ENCODE measurements at places on chromosomes 11 and 22.
A peak's percentile ranks its signal among the peaks of the same experiment; 100 is the strongest.

GRCh38 chr22:46922037-46922436, 159.6 kb downstream of the TBC1D22A start:
- no peak overlapping the region for H3K4me3 ChIP-seq
- H3K36me3 ChIP-seq, result peaks cover 39% of the 10 kb centered on the region
- no peak overlapping the region for H3K27ac ChIP-seq
- H3K4me1 ChIP-seq, result no peaks in the 10 kb centered on the region
- no peak for DNase-seq

DNA sequence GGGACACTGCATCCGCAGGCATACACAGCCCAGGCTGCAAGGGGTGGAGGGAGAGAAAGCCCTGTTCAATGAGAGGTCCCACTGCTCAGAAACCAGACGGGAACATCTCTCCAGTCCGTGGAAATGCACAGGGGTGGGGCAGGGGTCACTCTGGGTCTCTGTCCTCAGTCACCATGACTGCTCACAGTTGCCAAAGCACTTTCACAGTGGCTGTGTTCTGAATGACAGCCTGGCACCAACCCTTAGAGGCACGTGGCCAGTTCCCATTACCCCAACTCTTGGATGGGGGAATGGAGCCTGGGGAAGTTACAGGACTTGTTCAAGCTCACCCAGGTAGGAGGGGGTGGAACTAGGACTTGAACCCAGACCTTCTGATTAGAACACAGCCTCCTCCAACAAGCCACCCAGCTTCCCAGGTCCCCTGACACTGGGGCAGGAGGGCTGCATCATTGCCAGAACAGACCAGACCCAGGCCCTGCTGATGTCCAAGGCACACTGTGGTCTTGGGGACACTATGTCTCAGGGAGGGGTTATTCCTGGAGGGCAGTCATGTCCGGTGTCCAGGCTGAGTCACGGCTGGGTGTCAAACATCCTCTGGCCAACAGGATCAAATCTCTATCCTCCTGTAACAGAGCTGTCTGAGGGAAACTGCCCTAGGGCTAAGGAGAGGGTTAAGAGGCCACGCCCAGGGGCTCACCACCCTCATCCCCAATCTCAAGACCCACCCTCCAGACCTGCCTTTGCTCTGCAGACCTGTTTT, 8.2 kb downstream of the ZNF70 start:
- no peak overlapping the region for H3K27ac ChIP-seq
- no peaks in the 10 kb centered on the region for H3K4me1 ChIP-seq
- no peaks in the 10 kb centered on the region for H3K27me3 ChIP-seq
- peaks cover 17% of the 10 kb centered on the region for H3K36me3 ChIP-seq
- DNase-seq, result no peak

- H3K4me1 ChIP-seq, result no peaks in the 10 kb centered on the region
- no peaks in the 10 kb centered on the region for H3K27me3 ChIP-seq
- H3K4me3 ChIP-seq, result no peak overlapping the region
- DNase-seq, result no peak
- no peak overlapping the region for H3K27ac ChIP-seq
Observed at GRCh38 chr11:65069217-65069616, 10.9 kb upstream of the NAALADL1 start.

GRCh38 chr11:111310723-111311122, 12.4 kb downstream of the POU2AF3 start:
- H3K27ac ChIP-seq, result no peak overlapping the region
- peaks cover 24% of the 10 kb centered on the region for H3K27me3 ChIP-seq
- peaks cover 2% of the 10 kb centered on the region for H3K36me3 ChIP-seq
- no peak overlapping the region for H3K4me3 ChIP-seq

- H3K4me1 ChIP-seq, result peaks cover 30% of the 10 kb centered on the region
- peaks cover 27% of the 10 kb centered on the region for H3K36me3 ChIP-seq
- H3K4me3 ChIP-seq, result no peak overlapping the region
- DNase-seq, result peak; percentile 80
Observed at GRCh38 chr11:57527056-57527631, 3.4 kb downstream of the TIMM10 start.

GRCh38 chr11:86152006-86152862, 83.3 kb upstream of the PICALM start:
- no peak overlapping the region for H3K27ac ChIP-seq
- peaks cover 20% of the 10 kb centered on the region for H3K4me1 ChIP-seq
- H3K27me3 ChIP-seq, result peaks cover 2% of the 10 kb centered on the region
- H3K4me3 ChIP-seq, result no peak overlapping the region

DNA sequence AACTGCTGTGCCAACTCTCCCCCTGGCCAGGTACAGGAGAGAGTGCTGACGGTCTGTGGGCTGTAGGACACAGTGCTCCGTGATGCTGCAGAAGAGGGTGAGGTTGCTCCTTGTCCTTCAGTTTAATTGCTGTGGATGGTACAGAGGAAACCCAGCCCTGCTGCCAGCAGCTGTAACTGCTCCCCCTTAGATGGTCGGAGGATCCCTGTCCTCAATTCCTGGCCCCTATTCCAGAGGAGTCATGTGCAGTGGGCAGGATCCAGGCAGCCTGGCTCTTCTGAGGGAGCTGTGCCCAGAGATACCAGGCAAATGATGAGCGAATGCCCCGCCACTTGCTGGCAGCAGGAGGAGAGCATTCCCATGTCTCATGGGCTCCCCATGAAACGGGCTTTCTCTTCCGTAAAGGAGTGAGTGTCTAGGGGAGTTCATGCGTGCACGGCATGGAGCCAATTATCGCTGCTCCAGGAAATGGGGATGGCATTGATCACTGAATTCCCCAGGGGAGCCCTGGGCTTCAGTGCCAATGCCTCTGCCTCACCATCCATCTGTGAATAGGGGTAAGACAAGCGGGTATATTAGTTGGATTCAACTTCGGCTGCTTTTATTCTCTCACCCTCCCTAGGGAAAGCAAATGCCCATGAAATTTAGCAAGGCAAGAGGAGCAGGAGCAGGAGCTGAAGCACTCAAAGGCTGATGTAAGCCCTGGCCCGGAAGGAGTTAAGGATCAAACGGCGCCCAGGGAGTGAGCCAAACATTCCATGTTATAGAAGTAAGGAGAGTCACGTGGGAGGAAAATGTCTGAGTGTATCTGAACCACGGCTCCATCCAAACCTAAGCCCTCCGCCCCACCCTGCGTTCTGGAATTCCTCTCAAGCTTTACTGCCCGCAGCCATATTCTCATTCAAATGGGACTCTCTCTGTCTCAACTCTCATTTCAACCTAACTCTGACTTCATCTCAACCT, 51.0 kb upstream of the CSNK2A3 start:
- no peaks in the 10 kb centered on the region for H3K36me3 ChIP-seq
- no peak overlapping the region for H3K27ac ChIP-seq
- DNase-seq, result no peak
- H3K4me3 ChIP-seq, result no peak overlapping the region
- no peaks in the 10 kb centered on the region for H3K4me1 ChIP-seq

GRCh38 chr11:106681435-106681834, 336.8 kb downstream of the GUCY1A2 start:
- no peaks in the 10 kb centered on the region for H3K27me3 ChIP-seq
- no peaks in the 10 kb centered on the region for H3K36me3 ChIP-seq
- DNase-seq, result no peak
- H3K4me1 ChIP-seq, result no peaks in the 10 kb centered on the region

GRCh38 chr22:36726007-36726380, 22.4 kb upstream of the CACNG2 start:
- H3K4me1 ChIP-seq, result no peaks in the 10 kb centered on the region
- DNase-seq, result no peak
- H3K27ac ChIP-seq, result no peak overlapping the region
- no peak overlapping the region for H3K4me3 ChIP-seq
- H3K36me3 ChIP-seq, result no peaks in the 10 kb centered on the region

GRCh38 chr22:32720924-32721323, 80.6 kb upstream of the TIMP3 start:
- no peak overlapping the region for H3K4me3 ChIP-seq
- H3K4me1 ChIP-seq, result peaks cover 28% of the 10 kb centered on the region
- no peak for DNase-seq
- peaks cover 8% of the 10 kb centered on the region for H3K27me3 ChIP-seq

DNA sequence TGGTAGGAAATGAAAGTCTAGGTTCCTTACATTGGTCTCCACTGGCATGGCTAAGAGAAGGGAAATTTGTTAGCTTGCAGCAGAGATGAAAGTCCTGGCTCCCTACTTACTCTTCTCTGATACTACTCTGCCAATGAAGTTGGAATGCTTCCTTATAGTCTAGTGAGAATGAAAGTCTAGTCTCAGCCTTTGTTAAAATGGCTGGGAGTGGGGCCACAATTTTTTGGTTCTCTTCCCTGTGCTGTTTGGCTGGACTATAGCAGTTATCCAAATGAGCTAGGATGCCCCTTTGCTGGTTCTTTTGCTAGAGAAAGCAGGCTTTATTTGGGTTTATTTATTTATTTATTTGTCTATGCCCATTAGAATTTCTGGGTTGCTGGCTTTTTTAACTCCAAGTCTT, 414.3 kb downstream of the AASDHPPT start:
- H3K36me3 ChIP-seq, result no peaks in the 10 kb centered on the region
- DNase-seq, result no peak
- H3K27ac ChIP-seq, result no peak overlapping the region
- no peaks in the 10 kb centered on the region for H3K4me1 ChIP-seq
- no peak overlapping the region for H3K4me3 ChIP-seq

- H3K27me3 ChIP-seq, result peaks cover 11% of the 10 kb centered on the region
- H3K27ac ChIP-seq, result no peak overlapping the region
- no peak overlapping the region for H3K4me3 ChIP-seq
- peaks cover 8% of the 10 kb centered on the region for H3K4me1 ChIP-seq
- DNase-seq, result no peak
Observed at GRCh38 chr11:59008947-59009346, 69.7 kb downstream of the GLYATL1 start.

DNA sequence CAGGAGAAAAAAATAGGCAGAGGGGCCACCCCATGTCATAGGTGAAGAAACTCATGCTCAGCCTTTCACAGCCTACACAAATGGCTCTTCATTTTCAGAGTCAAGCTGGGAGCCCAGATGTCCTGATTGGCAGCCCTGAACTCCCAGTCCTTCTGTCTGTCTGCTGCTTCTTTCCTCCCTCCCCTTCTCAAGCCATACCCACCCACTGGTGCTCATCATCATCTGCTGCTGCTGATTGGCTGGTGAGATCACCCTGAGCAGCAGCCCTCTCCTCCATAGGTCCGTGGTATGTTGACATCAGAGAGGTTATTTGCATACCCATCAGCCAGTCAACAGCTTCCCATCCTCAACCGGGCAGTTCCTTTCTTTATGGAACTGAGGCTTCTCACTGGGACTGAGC, 46.1 kb upstream of the PRDM11 start:
- no peaks in the 10 kb centered on the region for H3K36me3 ChIP-seq
- H3K27me3 ChIP-seq, result peaks cover 10% of the 10 kb centered on the region
- H3K27ac ChIP-seq, result no peak overlapping the region
- peaks cover 15% of the 10 kb centered on the region for H3K4me1 ChIP-seq
- no peak overlapping the region for H3K4me3 ChIP-seq

DNA sequence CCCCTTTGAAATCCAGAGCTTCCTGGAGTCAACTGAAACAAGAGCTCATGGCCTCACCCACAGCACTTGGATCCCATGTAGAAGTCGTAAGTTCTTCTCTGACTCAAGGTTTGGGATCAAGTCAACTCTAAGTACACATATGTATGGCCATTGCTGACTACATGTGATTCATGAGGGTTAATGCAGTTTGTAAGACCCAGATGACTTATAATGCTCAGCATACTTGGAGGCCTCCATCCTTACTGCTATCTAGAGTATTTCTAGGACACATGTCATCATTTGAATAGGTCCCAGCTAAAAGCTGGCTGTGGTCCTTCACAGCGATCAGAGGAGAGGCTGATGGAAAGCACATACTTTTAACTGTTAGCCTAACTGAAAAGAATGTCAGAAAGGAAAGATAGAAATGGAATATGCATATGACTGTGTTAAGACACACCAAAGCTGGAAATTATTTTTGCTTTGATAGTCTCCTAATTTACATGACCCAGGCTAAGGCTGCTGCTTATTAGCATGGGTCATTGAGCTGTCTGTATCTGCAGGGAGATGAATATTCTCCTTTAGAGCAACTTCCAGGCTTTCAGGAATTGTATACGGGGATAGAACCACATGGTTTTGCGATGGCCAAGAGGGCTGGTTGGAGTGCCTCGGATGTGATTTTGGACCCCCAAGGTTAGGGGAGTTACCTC, 76.3 kb downstream of the NTM start:
- no peak for DNase-seq
- peaks cover 5% of the 10 kb centered on the region for H3K27me3 ChIP-seq
- no peak overlapping the region for H3K27ac ChIP-seq
- no peaks in the 10 kb centered on the region for H3K36me3 ChIP-seq

GRCh38 chr22:23036684-23037428, 33.5 kb upstream of the GNAZ start:
- peaks cover 21% of the 10 kb centered on the region for H3K4me1 ChIP-seq
- no peaks in the 10 kb centered on the region for H3K36me3 ChIP-seq
- peaks cover 7% of the 10 kb centered on the region for H3K27me3 ChIP-seq
- H3K4me3 ChIP-seq, result no peak overlapping the region

DNA sequence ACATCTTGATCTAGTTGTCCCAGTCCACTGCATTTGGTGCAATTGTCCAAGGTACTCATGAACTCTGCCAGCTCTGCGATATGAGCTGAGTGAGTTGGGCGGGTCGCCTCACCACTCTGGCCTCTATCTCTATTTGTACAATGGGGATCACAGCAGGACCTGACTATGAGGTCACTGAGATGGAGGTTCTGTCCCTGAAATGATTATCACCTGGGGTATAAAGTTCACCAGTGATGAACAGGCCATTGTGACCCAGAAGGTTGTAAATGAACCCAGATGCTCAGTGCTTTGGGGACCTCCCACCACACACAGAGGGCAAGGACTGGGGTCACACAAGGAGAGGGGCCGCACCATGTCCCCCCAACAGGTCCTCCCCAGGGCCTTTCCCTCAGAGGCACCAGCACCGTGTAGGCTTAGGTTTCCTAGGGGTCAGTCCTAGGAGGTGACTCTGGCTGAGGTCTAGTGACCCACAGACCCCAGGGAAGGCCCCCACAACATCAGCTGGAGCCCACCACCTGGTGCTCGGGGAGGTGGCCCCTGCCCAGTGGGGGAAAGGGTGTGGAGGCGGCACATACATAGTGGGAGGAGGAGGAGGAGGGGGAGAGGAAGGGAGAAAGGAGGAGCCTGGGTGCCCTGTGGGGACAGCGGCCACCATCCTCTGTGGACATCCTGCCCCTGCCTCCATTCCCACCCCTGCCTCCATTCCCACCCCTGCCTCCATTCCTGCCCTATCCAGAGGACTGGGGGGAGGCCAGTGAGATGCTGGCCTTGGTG, 25.0 kb upstream of the IGLL1 start:
- H3K4me1 ChIP-seq, result no peaks in the 10 kb centered on the region
- H3K36me3 ChIP-seq, result no peaks in the 10 kb centered on the region
- no peak for DNase-seq
- no peak overlapping the region for H3K4me3 ChIP-seq
- no peak overlapping the region for H3K27ac ChIP-seq

DNA sequence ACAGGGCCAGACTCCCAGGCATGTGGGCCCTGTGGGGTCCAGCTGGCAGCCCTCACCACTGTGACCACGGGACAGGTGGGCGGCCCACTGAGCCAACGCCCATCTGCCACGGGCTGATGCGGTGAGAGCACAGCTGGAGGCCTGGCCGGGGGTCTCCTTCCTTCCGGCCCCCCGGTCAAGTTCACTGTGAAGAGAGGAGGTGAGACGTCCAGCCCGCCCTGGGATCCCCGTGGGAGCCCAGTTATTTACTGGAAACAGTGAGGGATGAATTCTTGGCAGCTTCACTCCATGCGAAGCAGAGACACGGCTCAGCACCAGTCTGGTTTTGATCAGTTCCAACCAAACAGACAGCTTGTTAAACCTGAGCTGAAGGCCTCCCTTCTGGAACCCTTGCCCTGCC, 38.7 kb downstream of the WNT11 start:
- DNase-seq, result no peak
- no peak overlapping the region for H3K27ac ChIP-seq
- H3K27me3 ChIP-seq, result peaks cover 2% of the 10 kb centered on the region
- H3K4me1 ChIP-seq, result no peaks in the 10 kb centered on the region

GRCh38 chr22:32410459-32410858, 1.6 kb downstream of the RTCB start:
- H3K27me3 ChIP-seq, result no peaks in the 10 kb centered on the region
- peak overlapping the region; percentile 9 for H3K27ac ChIP-seq
- peaks cover 43% of the 10 kb centered on the region for H3K36me3 ChIP-seq
- H3K4me3 ChIP-seq, result peak overlapping the region; percentile 94
